ENCODE measurements at places on chromosomes 13 and 19.
A peak's percentile ranks its signal among the peaks of the same experiment; 100 is the strongest.

DNA sequence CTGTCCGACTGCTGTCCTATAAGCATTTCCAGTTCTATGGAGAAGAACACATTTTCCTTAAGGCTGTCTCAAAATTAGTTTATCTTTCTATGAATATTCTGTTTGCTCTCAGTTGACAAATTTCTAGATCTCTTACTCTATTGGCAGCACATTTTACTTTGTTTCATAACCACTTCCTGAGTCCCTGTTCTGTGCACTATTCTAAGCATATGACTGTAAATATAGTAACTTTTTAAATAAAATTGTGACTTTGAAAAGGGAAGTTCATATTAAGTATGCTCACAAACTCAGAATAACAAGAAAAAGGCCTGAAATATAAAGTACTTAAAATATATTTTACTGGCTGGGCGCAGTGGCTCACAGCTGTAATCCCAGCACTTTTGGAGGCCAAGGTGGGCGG, 56.5 kb upstream of the HTR2A start:
- no peak for DNase-seq

- no peak for DNase-seq
Measured at GRCh38 chr13:42153199-42154113, 105.0 kb downstream of the DGKH start.

DNA sequence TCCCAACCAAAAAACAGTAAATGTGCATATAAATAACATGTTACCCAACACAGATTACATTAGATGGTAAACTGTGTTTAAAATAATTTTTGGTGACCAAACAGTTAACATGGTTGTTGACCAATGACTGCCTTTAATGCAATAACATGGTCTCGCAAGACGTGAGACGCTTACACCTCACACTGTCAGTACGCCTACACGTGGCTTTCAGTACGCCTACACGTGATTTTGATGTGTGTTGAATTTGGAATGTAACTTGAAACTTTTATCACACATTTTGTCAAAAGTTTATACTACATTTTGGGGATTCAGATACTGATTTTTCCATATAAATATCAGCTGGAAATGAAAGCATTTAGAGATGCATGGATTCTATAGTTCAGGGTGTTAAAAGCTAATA, 32.0 kb downstream of the SLC7A9 start:
- DNase-seq, result no peak

- DNase-seq, result no peak
Measured at GRCh38 chr19:11769995-11770394, 3.2 kb downstream of the ZNF441 start.

DNA sequence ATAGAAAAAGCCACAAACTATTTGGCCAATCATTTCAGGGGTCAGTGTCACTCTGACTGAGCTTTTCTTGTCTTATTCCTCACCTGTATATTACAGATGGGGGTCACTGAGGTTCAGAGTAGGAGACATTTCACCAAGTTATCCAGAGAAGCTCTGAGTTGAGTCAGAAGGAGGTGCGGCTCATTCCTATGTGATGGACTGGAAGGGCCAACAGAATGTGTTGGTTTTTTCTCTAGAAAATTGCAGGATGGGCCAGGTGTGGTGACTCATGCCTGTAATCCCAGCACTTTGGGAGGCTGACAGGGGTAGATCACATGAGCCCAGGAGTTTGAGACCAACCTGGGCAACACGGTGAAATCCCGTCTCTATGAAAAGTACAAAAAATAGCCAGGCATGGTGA, 24.5 kb upstream of the ZNF83 start:
- no peak for DNase-seq

GRCh38 chr13:43492311-43492710, 294.5 kb downstream of the ENOX1 start:
- DNase-seq, result no peak

- DNase-seq, result no peak
Measured at GRCh38 chr19:34261334-34262109, 7.2 kb downstream of the GARRE1 start.

DNA sequence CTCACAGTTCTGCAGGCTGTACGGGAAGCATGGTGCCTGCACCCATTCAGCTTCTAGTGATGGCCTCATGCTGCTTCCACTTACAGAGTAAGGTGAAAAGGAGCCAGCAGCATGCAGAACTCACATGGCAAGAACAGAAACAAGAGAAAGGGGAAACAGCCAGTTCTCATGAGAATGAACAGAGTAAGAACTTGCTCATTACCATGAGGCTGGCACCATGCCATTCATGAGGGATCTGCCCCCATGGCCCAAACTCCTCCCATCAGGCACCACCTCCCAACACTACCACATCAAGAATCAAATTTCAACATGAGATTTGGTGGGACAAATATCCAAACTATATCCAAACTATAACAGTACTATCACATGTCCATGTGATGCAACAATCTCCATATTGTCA, 72.1 kb downstream of the KATNAL1 start:
- DNase-seq, result no peak

GRCh38 chr19:13544423-13544822, 38.1 kb upstream of the CACNA1A start:
- no peak for DNase-seq

- DNase-seq, result peak; percentile 36
Measured at GRCh38 chr13:110714797-110715394, 1.4 kb downstream of the ING1 start.

DNA sequence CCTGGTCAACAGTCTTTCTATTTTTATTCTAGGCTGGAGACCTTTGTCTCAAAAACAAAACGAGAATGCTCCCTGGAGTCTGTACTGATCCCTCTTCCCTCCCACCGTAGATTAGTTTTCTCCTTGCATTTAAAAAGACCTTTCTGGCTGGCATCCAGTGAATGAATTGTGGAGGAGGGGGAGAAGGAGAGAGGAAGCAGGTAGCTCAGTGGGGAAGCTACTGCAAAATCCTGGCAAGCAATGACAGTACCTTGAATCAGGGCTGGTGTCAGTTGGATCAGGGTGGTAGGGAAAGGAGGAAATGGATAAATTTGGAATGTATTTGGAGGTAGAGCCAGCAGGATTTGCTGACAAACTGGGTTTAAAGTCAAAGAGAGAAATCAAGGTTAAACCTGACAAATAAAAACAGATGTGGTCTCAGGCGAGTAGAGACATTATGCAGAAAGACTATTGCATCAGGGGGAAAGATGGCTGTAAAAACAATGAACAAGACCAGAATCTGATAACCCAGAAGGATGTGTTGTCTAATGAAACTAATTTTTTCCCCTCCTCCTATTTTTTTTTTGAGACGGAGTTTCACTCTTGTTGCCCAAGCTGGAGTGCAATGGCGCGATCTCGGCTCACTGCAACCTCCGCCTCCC, 3.5 kb upstream of the CYP2S1 start:
- DNase-seq, result no peak

- DNase-seq, result no peak
Measured at GRCh38 chr13:53759016-53759415, 730.4 kb downstream of the OLFM4 start.

GRCh38 chr19:41321600-41322270, 11.8 kb downstream of the CCDC97 start:
- no peak for DNase-seq
